ENCODE measurements at places on chromosomes 11 and 22.

DNA sequence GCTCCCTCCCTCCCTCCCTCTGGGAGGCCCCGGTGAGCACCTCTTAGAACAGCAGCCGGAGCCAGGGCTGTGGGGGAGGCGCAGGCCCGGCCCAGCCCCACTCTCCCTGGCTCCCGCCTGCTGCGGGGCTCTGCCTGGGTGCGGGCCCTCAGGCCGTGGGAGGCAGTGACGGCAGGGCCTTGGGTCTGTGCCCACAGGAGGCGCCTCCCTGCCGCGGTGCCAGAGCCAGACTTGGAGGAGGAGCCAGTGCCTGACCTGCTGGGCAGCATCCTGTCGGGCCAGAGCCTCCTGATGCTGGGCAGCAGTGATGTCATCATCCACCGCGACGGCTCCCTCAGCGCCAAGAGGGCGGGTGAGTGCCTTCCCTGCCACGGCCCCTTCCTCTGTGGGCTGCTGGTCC, 9.5 kb downstream of the IRF7 start:
- no peak for DNase-seq

DNA sequence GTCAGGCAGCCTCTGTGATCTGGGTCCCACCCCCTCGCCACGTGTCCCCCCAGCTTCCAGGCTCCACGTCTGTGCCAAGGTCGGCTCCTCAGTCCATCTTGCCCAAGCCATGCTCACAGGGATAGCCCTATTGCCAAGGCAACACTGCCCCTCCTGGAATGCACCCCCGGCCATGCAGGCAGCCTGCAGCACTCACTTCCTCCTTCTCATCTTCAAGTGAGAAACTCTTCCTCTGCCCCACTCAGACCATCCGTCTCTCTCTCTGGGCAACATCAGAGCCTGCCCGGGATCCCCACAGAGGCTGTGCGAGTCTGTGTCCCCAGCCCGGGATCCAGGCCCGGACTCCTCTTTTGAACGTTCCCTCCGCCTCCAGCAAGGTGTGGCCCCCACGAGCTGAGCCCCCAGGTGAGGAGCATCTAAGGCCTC, 852.3 kb downstream of the BRD1 start:
- DNase-seq = no peak

DNA sequence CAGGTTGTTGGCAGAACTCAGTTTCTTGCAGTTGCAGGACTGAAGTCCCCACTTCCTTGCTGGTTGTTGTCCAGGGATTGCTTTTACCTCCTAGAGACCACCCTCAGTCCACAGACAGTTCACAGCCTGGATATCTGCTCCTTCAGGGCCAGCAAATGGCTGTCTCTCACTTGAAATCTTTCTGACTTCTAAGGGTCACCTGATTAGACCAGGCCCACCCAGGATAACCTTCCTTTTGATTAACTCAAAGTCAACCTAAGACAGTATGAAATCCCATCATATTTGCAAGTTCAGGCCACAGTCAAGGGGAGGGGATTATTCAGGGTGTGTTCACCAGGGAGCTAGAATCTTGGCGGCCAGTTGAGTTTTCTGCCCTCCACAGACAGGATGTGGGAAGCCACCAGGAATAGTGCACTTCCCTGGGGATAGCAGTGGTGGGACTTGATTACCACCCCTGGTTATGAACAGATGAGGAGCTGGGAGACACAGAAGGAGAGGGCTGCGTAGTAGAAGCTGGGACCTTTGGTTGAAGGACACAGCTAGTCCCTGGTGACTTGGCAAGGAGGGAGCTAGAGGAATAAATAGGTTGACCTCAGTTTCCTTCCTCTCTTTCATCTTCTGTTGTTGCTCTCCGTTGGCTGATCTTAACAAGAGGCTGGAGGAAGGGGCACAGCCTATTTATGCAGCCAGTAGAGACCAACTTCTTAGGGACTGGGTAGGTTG, 33.4 kb downstream of the MIAT start:
- no peak for DNase-seq

- no peak for DNase-seq
Measured at GRCh38 chr22:48701296-48702030, 1126.2 kb downstream of the BRD1 start.

- peak; percentile 76 for DNase-seq
Measured at GRCh38 chr11:62324731-62325556, 12.3 kb upstream of the ASRGL1 start.

DNA sequence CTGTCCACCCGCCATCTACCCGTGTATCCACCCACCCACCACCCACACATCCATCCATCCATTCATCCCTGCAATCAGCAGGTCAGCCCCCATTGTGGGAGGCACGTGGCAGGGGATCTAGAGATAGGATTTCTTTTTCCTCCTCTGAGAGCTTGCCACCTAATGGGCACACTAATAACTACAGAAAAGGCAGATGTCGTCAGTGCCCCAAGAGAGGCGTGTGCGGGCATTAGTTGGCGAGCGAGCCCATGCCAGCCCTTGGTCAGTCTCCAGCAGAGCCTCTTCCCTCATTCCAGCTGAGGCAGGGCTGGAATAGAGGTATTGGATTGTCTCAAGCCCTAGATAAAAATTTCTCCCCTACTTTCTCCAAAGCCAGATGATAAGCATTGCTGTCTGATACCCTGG, 9.7 kb downstream of the USP2 start:
- DNase-seq = no peak

GRCh38 chr11:59900366-59901126, 22.0 kb downstream of the OOSP3 start:
- no peak for DNase-seq

Data from GM10248 (cell line).